ENCODE measurements at places on chromosomes 12 and 14.

DNA sequence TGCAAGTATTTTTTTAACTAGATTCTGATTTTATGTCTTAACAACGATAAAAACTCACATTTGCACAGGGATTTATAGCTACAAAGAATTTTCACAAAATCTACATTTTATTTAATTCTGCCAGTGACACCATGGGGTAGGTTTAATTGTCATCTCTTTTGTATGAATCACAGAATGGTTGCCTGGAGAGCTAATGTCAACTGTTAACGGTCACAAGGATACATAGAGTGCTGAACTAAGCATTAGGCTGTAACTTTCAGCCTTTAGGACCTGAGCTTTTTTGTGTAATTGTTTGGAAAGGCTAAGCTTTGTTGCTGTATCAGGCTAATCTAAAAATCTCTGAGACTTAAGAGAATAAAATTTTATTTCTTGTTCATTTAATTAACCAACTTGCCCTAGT lies 465.3 kb upstream of the TBX3 start:
- DNase-seq: no peak

DNA sequence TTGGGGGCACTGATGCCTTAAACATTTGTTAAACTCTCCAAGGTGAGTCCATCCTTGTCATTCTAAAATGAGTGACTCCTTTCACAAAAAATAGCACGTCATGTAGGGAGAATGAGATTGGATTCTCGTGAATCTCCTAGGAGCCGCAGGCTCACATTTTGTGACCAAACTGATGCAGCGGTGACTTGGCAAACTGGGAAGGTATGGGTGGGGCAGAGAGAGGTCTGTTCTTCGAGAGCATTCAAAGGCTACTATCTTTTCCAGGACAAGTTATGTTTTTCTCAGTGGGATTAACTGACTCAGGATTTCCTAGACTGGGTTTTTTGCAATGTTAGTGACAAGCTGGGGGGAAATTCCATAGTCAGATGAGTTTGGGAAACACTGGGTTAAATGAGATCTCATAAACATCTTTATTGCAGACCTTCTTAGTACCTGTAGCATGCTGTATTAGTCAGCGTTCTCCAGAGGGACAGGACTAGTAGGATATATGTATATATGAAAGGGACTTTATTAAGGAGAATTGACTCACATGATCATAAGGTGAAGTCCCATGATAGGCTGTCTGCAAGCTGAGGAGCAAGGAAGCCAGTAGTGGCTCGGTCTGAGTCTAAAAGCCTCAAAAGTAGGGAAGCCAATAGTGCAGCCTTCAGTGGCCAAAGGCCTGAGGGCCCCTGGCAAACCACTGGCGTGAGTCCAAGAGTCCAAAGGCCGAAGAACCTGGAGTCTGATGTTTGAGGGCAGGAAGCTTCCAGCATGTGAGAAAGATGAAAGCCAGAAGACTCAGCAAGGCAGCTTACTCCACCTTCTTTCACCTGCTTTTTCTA lies 61.0 kb downstream of the FOXN4 start:
- no peak for DNase-seq

DNA sequence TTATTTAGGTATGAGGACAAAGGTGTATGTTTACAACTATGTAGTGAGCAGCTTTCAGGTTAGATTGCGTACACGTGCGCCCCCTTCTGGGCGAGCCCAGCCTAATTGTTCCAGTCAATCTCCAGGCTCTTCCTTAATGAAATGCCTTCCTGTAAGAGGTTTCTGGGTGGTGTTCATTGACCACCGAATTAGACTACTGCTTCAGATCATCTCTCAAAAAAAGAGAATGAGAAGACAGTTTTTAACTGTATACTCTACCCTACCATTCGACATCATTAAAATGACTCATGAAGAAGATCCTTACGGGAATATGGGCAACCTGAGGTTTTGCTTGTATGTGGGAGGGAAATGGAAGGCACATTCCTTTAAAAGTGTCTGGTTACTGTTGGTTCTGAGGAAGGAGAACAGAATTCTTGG lies 2.1 kb downstream of the LUM start:
- peak; percentile 77 for DNase-seq

DNA sequence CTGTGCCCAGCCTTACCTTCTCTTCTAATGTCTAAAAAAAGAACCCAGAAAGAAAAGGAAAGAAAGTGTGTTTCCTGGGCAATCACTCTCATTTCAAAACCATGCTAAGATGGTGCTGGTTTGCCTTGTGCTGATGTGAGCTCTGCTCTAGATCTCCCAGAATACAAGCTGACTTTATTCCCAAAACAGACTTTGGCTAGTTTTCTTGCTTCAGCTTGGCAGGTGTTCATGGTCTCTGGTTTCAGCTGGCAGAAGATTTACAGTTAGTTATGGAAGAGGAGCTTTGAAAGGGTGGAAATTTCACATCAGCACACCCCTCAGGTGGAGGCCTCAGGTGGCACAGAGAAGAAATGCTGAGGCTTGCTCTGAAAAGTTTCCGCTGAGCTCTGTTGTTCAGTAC lies 34.4 kb downstream of the PPP1R36 start:
- DNase-seq: no peak

DNA sequence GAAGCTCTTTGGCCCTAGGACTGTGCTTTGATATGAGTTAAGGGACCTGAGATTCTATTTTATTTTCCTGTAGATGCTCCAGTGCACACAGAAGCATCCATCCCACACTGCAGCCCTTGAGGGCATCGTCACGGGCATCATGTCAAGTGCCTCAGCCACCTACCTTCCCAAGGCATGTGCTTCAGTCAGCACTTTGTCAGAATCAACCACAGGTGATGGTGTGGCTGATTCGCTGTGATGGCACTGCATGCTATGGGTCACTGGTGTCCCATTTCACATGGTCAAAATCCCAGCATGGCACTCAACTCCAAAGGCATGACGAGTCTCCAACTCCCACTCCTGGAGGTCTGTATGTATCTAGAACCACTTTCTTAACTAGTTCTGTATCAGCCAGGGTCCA lies 100.8 kb downstream of the AACS start:
- DNase-seq: no peak

GRCh38 chr12:75568393-75568792 lies 57.0 kb upstream of the KRR1 start:
- no peak for DNase-seq
